IPS DF 19.7 (cell line): ENCODE measurements at places on chromosomes 4 and X.

- no peak for DNase-seq
Observed at GRCh38 chr4:145299380-145300076, 119.1 kb upstream of the OTUD4 start.

GRCh38 chr4:185374573-185374972, 21.2 kb downstream of the LRP2BP start:
- DNase-seq, result no peak

DNA sequence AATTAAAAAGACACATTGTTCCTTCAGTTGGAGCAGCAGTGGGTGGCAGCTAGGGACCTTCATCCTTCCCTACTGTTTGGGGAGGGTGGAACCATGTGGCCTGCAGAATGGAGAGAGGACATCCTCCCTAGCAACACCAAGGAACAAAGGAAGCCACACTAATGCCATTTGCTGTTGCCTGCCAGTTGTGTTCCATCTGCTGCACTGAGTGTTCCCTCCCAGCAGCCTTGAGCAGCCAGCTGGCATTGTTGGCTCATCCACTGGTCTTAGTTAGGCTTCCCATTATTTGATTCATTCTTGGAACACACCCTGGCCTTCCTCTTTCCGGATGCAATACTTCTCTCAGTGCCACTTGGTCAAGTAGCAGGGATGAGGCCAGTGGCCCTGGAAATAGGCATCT, 25.0 kb upstream of the HMGB3 start:
- DNase-seq, result no peak

DNA sequence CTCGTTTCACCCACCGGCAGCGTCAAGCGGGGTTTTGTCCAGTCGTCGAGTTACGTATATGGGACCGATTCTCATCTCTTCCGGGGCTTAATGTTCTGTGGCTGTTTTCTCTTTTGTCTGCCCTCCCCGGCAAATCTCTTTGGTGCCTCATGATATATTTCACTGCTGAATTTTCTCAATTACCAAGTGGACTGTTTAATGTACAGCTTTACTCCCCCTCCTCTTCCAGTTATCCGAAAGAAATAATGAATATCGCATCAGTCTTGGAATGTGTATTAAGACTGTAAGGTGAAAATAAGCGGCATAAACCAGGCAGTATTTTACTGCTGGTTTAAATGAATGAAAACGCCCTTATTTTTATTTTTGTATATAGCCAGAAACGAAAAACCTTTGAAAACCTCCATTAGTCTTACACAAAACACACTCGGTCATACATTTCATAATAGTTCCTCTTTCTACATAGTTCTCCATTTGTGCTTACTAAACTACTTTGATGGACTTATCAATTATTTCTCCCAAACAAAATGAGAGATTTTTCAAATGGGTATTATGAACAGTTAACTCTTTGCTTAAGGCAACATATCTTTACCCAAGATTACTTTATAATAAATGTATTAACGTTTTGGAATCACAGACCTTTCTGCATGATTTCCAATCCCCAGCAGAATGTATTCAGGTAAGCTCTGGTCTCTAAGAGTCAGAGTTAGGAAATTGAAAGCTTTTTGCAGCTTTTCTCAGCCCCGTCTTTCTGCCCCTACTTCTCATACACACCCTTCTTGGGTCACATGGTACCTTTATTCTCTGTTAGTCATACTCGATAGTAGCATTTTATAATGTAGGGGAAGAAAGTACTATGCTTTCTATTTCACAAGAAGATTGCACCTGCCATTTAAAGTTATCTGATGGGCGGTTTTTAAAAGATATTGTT, 979 bp downstream of the RP2 start:
- DNase-seq, result no peak

- DNase-seq, result no peak
Observed at GRCh38 chrX:150767475-150768131, 74.4 kb downstream of the MTMR1 start.

DNA sequence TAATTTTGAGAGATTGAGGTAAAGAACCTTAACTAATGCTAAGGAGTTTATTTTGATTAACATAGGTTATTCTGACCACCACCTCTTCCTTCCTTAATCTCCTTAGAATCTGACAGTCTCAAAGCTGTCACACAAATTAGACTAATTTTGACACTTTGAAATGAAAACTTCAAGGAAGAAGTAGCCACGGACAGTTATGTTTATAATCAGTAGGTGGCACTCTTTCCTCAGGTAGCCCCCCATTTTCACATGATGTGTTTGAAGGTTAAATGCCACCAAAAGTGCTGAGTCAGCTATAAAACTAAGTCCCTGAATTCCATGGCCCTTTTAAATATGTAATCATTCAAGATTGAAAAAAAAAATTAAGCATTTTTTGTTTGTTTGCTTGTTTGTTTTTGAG, 22.4 kb downstream of the TMEM33 start:
- no peak for DNase-seq

- no peak for DNase-seq
Observed at GRCh38 chr4:37881811-37882210, 9.1 kb upstream of the TBC1D1 start.

DNA sequence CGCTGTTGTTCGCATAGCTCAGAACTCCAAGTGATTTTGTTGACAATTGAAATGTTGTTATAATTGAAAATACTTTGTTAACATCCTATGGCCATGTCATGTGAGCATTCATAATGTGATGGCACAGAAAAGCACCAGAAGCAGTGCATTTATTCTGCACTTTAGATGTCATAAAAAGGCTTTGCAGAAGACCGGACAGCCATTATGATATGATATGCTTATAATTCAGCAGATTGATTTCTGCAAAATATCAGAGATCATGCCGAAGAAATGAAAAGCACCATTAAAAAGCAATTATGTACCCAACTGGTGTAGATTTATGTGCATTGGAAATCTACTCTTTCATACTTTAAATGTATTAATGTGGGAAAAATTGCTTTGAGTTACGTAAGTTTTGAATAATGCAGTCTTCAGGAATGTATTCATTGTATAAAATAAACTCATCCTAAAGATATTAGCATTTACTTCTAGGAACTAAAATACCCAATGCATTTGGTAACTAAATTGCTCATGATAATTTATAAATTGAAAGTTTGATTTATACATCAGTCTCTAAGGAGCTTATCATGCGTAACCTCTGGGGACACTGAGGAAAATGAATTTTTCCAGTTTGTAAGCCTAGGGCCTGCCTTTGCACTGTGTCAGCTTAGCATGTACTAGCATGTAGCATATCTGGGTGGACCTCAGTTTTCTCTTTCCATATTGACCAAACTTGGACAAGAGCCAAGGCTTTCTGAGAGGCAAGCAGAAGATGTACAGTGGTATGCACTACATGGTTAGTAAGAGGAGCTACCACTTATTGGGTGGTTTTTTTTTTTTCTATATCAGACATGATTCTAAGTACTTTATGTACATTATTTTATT, 43.6 kb downstream of the TLR10 start:
- no peak for DNase-seq

- DNase-seq, result no peak
Observed at GRCh38 chr4:185576962-185577950, 41.9 kb upstream of the PDLIM3 start.

DNA sequence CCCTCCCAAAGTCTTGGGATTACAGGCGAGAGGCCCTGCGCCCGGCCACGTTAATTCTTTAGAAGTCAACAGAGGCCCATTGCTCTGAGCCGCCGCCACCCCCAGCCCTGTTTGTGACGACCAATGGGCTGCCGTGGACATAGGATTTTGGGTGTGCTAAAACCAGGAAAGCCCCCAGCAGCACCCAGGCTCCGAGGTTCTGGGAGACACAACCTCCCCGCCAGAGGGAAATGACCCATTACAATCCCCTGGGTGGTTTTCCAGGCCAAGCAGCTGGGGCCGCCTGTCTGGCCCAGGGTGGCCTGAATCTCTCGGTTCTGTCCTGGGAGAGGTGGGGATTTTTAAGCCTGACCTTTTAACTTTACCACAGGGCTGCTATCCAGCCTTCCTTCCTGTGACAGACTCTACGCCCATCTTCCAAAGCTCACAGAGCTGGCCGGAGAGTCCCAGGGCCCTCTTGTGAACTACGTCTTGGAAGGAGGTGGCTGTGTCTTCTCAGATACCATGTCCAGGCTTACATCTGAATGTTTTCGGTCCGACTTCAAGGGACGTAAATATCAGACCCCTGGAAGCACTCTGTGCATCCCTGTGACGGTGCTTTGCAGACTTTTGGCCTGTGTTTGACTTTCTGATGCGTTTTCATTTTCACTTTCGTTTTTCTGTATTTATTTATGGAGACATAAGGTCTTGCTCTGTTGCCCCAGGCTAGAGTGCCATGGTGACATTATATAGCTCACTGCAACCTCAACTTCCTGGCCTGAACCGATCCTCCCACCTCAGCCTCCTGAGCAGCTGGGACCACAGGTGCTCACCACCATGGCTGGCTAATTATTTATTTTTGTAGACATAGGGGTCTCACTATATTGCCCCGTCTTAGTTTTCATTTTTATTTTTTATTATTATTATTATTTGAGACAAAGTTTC, 36.0 kb downstream of the P2RY8 start:
- no peak for DNase-seq

DNA sequence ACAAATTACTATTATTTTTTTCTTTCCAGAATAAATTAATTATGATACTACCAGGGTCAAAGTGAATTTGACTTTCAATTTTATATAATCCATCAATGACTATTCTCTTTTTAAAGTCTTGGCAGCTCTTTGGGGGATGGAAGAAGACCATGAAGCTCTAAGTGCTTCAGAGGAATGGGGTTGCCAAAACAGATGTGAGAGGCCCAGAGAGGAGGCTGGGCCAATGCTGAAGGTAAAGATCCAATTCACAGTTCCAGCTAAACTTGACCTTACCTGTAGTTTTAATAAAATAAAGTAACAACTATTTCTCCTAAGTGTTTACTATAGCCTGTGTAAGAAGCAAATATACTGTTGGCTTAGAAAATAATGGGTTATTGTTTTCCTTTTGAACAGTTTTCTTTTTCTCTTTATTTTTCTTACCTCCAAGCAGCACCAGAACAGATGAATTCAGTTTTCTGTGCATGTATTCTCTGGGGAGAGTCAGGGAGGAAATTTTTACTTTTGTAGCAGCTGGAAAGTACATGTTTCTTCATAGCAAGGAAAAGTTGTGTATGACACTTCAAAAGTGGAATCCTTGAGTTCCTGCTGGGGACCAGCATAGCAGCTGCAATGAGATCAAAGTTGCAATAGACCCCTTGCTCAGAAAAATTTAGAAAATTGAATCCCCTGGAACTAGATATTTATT, 104.9 kb downstream of the CEP44 start:
- no peak for DNase-seq

GRCh38 chr4:176443646-176444409, 124.1 kb downstream of the SPCS3 start:
- no peak for DNase-seq

DNA sequence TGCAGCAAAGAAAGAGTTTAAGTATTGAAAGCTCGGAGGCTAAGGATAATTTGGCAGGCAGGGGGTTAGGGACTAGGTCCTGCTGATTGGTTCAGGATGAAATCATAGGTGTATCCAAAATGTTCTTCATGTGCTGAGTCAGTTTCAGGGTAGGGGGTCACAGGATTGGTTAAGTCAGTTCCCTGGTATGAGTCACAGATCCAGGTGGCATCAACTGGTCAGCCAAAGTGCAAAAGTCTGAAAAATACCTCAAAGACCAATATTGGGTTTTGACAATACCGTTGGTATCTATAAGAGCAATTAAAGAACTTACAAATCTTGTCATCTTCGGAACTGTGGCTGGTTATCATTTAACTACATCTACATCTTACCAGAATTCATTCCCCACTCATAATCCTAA, 25.6 kb upstream of the PRDM8 start:
- DNase-seq, result no peak

DNA sequence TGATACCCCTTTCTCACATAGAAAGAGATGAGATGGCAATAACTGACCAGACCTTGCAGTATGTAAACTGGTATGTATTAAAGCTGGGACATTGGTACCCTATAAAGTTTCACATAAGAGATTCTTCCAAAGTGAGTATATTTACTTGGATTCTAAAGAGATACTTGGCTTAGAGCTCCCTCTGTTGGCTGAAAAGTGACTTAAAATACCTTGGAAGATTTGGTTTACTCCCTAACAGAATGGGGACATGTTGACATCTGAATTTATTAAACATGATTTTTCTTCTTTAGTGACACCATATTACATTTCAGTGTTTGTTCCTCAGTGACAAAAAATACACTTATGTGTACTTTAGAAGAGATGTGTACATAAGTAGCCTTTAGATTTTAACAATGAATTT, 47.9 kb upstream of the RGN start:
- no peak for DNase-seq

DNA sequence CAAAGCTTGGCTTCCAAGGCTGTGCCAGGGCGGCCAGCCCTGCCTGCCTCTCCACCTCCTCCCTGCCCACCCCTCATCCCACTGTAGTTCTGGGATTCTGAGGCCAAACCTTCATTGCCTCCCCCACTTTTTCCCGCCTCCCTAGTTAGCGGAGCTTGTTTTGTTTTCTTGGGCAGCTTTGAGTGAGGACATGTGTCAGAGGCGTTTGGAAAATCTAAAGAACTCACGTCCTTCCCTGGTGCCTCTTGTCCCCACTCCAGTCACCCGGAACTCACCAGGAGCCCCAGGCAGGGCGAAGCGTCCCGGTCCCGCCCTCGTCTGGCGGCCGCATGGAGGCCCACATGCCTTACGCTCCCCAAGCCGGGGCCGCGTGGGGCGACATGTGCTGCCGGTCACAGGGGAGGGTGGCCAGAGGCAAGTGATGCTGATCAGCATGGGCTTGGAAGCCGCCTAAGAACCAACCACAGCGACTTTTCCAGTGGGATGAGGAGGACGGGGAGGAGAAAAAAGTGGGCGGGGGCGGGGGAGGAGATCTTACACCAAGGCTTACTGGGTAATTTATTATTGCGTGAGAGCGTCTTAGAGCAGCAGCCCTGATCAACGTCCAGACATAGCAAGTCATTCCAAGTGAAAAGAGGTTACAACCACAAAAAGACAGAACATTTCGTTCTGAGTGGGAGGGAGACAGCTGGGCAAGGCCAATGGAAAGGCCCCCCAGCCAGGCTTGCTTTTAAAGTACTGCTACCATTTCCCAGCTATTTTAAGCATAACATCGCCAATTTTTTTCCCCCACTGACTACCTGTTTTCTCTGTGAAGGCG, 48.5 kb downstream of the PRPS1 start:
- DNase-seq, result no peak

GRCh38 chr4:4289597-4289940, 385 bp downstream of the LYAR start:
- DNase-seq, result no peak

DNA sequence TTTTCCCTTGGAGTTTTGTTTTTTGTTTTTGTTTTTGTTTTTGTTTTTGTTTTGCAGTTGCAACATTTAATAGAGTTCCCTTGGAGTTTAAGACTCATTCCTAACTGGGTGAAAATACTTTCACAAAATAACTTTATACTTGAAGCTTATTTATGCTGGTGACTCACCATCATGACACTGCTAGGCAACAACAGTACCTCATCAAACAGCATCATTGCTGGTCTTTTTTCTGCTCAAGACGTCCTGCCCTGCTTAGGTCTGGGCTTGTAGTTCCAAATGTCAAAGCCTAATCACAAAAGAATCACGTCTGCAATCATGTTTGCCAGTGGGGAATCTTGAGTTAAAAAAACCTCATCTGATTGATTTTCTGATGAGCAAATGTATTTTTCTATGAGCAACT, 105.7 kb upstream of the PRPS2 start:
- no peak for DNase-seq

GRCh38 chr4:85142451-85142850, 176.0 kb upstream of the WDFY3 start:
- no peak for DNase-seq
